ENCODE measurements at places on chromosomes 12 and 14.

- DNase-seq: no peak
Observed at GRCh38 chr14:62329427-62329826, 567.2 kb downstream of the SNAPC1 start.

- DNase-seq: no peak
Observed at GRCh38 chr14:89175881-89176799, 240.9 kb downstream of the FOXN3 start.

DNA sequence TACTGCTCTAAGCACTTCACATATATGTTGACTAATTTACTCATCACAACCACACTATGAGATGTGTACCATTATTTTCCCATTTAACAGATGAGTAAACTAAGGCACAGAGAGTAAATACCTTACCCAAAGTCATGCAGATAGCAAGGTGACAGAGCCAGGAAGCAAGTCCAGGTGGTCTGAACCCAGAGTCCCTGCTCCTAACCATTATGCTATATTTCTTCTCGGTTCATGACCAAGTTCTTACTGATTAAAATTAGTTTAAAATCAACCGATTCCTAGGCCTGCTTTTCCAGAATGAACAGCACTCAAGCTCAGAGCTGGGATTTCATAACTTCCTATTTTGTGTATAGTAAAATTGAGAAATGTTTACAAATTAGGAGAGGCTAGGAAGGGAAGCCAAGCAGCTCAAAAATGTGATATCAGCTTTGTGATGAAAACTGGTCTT lies 85.5 kb upstream of the EGLN3 start:
- DNase-seq: no peak

DNA sequence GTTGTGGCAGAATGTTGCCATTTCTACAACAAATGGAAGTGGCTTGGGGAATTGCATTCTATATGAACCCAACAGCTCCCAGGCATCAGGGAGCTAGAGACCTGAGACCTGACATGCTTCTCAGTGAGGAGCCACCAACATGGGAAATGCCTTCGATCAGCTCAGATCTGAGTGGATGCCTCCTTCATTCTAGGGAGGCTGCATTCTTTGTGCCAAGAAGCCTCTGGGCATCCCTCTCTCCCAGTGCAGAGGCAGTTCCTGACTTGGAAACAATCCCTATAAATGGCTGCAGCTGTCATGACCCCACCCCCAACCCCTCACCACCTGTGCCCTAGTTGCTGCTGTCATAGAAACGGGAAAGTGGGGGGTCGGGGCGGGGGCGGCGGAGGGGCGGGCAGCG lies 196.3 kb downstream of the PPM1H start:
- no peak for DNase-seq

GRCh38 chr12:105888696-105889095 lies 250.1 kb downstream of the NUAK1 start:
- no peak for DNase-seq

DNA sequence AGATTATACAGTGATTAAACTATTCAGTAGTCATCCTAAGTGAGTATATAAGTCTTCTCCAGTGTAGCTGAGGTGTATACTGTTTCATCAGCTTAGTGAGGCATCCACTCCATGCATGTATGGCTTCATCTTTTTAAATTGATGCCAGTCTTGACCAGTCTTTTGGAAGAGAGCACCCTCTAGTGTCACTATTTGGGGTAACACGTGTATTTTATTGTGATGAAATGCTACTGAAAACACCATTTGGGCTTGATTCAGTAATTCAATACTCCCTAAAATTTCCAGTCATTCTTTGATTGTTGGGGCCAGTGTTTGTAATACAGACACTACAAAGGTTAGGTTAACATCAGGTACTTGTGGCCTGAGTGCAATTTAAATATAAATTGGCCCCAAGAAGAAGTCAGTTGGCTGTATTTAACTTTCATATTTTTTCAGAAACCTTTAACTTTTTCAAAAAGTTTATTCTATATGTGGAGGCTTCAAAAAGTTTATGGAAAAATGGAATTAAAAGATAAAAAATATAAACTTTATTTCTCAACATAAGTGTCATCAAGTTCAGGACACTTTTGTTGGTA lies 35.3 kb downstream of the MIPOL1 start:
- DNase-seq: no peak

GRCh38 chr14:61145034-61145902 lies 135.9 kb downstream of the TMEM30B start:
- no peak for DNase-seq

DNA sequence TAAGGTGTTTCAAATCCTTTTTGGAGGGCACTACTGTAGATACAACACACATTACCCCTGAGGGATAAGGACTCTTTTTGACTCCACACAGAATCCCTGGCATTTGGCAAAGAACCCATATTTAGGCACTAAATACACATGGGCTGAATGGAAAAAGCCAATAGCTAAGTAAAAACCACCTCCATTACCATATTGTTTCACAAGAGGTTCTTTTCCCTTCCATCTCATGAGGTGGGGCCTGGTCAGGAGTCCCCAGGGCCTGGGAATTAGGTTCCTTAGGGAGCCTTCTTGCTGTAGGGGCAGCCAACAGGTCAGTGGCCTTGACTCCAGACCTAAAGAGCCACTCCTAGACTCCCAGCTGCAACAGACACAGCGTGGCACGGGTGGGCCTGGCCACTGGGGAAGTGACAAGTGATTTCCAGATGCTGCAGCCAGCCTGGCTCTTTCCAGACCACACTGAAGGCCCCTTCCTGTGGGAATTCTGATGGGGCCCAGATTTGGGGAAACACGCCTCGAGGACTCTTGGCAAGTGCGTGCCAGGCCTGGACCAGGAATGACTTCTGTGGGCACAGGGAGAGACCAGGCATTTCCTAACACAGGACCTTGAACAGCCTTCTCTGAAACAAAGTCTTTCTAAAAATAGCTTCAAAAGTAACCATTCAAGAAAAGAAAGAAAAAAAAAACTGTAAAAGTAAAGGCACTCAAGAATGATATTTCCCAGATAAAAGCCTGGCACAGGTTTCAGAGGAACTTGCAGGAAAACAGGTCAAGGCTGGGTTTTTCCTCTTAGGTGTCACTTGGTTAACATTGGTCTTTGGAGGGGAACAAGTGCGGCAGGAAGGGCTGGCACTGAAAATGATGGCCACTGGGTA lies 18.1 kb downstream of the SSH1 start:
- DNase-seq: no peak

DNA sequence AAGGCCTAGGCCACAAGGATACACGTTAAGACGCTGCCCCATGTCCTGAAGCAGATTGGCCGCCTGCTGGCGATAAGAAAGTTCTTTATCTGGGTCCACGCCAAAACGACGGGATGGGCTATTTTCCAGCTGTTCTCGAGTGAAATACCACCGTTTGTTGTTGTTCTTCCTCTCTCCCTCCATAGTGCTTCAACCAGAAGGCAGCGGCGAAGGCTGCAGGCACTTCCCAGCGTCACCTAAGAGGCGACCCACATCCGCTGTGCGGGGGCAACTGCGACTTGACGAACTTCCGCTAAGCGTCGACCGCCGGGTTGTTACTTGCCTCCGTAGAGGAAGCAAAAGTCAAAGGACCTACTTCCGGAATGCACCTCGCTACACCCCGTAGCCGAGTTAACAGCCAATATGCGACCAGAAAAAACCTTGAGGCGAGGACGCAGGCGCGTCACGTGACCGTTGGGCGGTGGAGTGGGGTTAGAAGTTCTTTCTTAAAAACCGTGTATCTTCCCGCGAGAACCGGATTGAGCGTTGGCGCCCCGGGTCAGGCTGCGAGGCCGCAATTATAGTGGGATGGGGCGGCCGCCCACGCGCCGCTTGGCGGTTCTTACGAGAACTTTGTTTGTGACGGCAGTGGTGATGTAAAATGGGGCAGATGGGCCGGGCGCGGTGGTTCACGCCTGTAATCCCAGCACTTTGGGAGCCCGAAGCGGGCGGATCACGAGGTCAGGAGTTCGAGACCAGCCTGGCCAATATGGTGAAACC lies at the start of gene CCNT1:
TSS of gene CCNT1 (minus strand) at position 215 of the 759 bp plus-strand sequence. CDS start at position 183, 32 bp downstream.
- DNase-seq: peak; percentile 96

All from activated T-cell treated with anti-CD3 and anti-CD28 coated beads, Interleukin-2, amount 50 U/mL, for 1 hour (primary cell).